ENCODE measurements at places on chromosomes 1 and 21.

- DNase-seq, result no peak
These were observed 86.7 kb downstream of the C1orf94 start for GRCh38 chr1:34263406-34263805.

- no peak for DNase-seq
These were observed 126.2 kb downstream of the TLR5 start for GRCh38 chr1:223016890-223017289.

- no peak for DNase-seq
These were observed 6.5 kb downstream of the ACTRT2 start for GRCh38 chr1:3027611-3028371.

DNA sequence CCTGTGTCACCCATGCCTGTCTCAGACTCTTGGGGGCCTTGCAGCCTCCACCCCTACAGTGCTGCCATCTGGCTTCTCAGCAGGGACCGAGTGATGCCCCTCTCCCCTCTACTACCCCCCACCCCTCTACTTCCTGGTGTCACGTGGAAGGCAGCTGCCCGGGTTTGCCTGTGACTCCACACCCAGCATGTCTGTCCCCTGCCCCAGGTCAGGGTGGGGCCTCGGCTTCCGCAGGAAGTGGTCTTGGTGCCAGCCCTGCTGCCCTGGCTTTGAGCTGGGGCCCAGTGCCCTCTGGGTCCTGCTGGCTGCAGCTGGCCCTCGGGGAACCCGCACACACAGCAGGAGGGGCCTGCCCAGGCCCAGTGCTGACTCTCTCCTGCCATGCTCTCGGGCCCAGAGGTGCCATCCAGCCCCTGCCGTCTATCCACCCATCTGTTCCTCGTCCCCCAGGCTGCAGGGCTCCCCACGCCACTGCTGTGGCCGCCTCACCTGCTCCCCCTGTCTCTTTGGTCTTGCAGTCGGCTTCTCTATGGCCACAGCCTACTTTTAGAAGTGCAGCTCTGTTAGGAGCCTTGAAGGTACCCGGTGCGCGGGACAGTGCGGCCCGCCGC is 24.0 kb downstream of the PLCH2 start:
- no peak for DNase-seq

DNA sequence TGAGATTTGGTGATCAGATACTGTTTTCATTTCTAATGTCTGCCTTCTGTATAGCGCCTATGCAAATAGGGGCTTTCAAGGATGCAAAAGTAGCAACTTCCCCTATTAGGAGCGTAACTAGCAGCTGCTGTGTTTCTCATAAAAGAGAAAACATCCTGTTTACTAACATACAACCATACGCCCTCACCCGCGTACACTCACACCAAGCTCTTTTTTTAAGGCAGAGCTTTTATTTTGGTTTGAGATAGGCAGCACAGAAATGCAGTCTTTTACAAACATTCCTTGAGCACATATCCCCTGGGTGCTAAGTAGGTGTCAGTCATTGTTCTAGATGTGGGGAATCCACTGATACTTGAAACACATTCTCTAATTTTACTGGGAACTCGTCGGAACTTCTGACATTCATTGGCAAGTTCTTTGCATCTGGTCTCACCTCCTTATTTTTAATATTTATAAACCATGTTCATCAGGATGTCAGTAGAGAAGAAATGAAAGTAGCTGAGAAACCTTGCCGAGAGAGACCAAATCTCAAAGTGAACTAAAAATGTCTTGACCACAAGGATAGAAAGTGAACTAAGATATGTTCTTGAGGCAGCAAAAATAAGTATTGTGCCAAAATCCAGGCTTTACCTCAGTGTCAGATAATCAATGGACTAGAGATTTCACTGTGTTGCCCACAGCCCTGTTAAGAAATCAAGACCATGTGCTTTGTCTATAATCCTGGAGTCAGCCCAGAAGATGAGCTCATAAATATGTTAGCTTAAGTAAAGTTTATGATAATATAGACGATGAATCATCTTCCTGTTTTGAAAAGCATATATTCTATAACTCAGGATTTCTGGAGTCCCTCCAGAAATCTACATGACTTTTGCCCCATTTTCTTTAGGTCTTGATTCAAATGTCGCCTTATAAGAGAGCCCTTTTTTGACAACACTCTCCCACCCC is 350.9 kb downstream of the ST6GALNAC3 start:
- DNase-seq, result peak; percentile 52

DNA sequence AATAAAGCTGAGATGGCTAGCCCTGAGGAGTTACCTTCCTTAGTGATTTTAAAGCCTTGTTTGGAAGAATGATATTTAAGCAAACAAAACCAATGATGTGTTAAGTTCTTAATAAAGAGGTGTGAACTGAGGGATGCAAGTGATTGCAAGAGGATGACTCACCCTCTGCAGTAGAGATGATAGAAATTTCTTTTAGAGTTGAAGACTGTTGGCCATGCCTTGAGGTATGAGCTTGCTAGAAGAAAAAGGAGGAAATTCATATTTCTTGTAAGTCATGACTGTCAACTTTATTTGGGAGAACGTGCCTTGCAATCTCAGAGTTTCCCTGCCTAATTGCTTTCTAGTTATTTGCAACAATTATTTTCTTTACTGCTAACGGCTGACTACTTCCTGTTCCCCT is 94.7 kb downstream of the PLA2G4A start:
- no peak for DNase-seq

All from tongue (tissue), 3 donors.